Activated CD4-positive, alpha-beta T cell treated with anti-CD3 and anti-CD28 coated beads, Interleukin-2, amount 10 ng/mL, durations not matched to agents 7 days and 5 days (primary cell): ENCODE measurements at places on chromosomes 5 and 9. TPM values are rescaled to one million over a fixed set of nuclear protein-coding genes. Genes with fewer than 3 reads are reported as not detected.

Gene FTMT
- not detected for total RNA-seq

Gene SUSD3
- total RNA-seq = 81.1 TPM

Gene FBP2
- total RNA-seq = not detected

Gene PDE6A
- total RNA-seq = not detected

GRCh38 chr5:141958546-141959172, 657 bp upstream of the PCDH12 start:
- peak overlapping the region; percentile 86 for H3K27ac ChIP-seq
- H3K4me3 ChIP-seq = peak overlapping the region; percentile 65
- no peaks in the 10 kb centered on the region for H3K36me3 ChIP-seq
- no peak for DNase-seq

DNA sequence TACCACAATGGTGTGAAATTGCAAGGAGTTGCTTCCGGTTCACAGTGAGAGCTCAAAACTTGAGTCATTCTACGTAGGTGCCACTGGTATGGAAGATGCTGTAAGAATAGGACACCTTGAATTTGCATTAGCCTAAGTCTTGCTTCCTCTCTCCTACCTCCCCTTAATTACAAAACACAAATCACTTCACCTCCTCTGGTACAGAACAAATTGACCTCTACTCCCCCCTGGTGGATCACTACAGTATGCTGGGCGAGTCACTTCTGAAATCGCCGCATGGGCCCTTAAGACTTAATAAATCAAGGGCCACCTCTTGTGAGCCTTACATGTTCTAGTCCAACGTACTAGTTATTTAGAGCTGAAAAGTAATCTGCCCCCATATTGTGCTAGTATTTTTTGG, 145.3 kb upstream of the SMARCA2 start:
- DNase-seq = peak; percentile 36
- no peaks in the 10 kb centered on the region for H3K4me1 ChIP-seq
- no peaks in the 10 kb centered on the region for H3K36me3 ChIP-seq
- H3K27ac ChIP-seq = no peak overlapping the region
- no peak overlapping the region for H3K4me3 ChIP-seq

GRCh38 chr9:108551030-108551841, 304.6 kb downstream of the ACTL7B start:
- H3K36me3 ChIP-seq = no peaks in the 10 kb centered on the region
- no peak overlapping the region for H3K27ac ChIP-seq
- no peaks in the 10 kb centered on the region for H3K4me1 ChIP-seq
- no peak overlapping the region for H3K4me3 ChIP-seq

DNA sequence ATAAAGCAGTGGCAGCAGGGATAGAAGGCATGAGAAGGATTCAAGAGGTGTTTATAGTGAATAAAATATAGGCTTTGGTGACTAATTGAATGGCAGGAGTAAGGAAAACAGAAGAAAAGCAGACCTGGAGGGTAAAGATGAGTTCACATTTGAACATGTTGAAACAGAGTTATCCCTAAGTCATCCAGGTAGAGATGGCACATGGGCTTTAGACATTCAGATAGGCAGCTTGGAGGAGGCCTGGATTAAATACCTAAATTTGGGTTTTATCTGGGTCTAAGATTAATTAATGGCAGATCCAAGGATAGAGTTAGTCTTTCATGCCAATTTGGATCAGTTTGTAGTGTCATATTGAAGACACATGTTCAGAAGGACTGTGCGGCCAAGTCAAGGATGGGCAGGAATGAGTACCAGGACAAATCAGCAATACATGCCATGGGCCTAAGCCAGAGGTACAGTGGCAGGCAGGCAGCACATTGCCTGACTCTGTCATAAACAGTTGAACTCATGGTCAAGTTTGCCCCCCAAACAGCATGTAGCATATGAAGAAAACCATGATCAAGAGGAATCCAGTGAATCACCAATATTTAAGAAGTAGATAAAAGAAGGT, 115.5 kb upstream of the SLC12A2 start:
- H3K36me3 ChIP-seq = peaks cover 4% of the 10 kb centered on the region
- H3K27ac ChIP-seq = no peak overlapping the region
- no peaks in the 10 kb centered on the region for H3K27me3 ChIP-seq
- H3K4me3 ChIP-seq = no peak overlapping the region
- H3K4me1 ChIP-seq = no peaks in the 10 kb centered on the region
- no peak for DNase-seq

DNA sequence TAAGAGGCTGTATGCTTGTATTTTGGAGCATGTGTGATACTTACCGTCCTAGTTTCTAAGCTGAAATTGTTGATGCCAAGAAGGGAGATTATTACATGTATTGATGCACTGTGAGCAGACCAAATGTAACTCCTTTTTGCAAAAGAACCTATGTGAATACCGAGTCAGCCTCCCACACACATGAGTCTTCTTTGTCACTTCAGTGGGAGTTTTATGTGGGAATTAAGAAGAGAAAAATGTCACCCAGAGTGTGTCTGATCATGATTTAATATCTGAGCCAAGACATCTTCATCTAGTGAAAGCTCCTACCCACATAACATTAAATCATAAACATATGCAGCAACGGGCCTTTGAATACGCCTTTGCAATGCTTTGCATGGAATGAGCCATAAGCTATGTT, 380.3 kb upstream of the ACTBL2 start:
- H3K27me3 ChIP-seq = no peaks in the 10 kb centered on the region
- H3K4me1 ChIP-seq = no peaks in the 10 kb centered on the region
- H3K4me3 ChIP-seq = no peak overlapping the region
- DNase-seq = no peak

DNA sequence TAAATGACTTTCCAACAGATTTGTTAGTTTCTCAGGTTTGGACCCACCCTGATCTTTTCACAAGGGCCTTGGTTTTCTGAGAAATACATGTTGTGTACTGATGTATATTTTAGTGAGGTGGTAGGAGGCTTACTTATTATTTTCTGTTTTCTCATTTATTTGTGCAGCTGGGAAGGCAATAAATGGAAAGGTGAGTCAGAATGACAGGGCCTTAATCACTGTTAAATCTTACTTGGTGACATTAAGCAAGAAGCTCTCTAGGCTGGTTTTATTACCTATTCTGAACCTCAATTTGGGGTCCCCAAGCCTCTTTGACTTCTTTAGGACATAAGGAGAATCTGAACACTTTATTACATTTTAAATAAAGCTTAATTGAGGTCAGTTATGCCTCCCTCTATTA, 214.0 kb upstream of the DAB2 start:
- no peak overlapping the region for H3K4me3 ChIP-seq
- DNase-seq = no peak
- H3K36me3 ChIP-seq = no peaks in the 10 kb centered on the region

GRCh38 chr9:69471433-69471832, 146.4 kb downstream of the ENTREP1 start:
- H3K4me1 ChIP-seq = peaks cover 24% of the 10 kb centered on the region
- DNase-seq = no peak
- peaks cover 5% of the 10 kb centered on the region for H3K27me3 ChIP-seq

DNA sequence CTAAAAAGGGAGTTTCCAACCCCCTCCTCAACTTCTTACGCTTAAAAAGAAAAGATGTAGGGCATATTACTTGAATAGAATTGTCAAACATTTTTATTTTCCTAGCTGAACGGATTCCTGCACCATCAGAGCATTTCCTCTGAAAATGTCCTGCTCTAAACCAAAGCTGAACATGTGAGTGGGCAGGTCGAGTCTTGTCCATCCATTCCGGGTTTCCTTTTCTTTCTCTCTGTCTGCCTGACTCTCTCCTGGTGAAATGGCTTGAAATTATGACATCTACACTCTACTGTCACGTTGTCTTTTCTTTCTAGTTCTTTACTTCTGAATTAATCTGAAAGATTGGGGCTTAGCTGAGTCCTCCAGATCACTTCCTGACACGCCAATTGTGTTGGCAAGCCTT, 39.2 kb upstream of the PTPN3 start:
- H3K27ac ChIP-seq = no peak overlapping the region
- peaks cover 6% of the 10 kb centered on the region for H3K27me3 ChIP-seq
- H3K36me3 ChIP-seq = no peaks in the 10 kb centered on the region
- DNase-seq = no peak
- no peaks in the 10 kb centered on the region for H3K4me1 ChIP-seq

GRCh38 chr9:111356481-111357244, 26.6 kb upstream of the OR2K2 start:
- H3K36me3 ChIP-seq = peaks cover 3% of the 10 kb centered on the region
- no peak overlapping the region for H3K4me3 ChIP-seq
- H3K27me3 ChIP-seq = peaks cover 8% of the 10 kb centered on the region
- H3K27ac ChIP-seq = no peak overlapping the region
- no peaks in the 10 kb centered on the region for H3K4me1 ChIP-seq

DNA sequence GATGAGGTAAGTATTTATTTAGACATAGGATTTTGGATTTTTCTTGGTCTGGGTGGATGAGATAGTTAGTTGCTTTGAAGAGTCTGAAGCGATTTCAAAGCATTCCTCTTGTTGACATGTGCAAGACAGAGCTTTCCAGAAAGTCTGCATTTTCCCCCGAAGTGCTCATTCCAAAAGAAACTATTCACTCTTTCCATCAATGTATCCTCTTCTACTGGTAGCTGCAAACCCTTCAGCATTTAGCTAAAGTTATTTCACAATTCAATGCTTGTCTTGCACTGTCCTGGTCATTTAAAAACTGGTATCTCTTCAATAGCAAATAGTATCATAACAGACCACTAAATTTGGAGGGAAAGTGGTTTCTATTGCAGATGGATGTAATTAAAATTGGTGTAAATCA, 13.0 kb downstream of the NREP start:
- peaks cover 10% of the 10 kb centered on the region for H3K36me3 ChIP-seq
- no peaks in the 10 kb centered on the region for H3K27me3 ChIP-seq
- no peak for DNase-seq
- no peak overlapping the region for H3K27ac ChIP-seq
- peaks cover 35% of the 10 kb centered on the region for H3K4me1 ChIP-seq

DNA sequence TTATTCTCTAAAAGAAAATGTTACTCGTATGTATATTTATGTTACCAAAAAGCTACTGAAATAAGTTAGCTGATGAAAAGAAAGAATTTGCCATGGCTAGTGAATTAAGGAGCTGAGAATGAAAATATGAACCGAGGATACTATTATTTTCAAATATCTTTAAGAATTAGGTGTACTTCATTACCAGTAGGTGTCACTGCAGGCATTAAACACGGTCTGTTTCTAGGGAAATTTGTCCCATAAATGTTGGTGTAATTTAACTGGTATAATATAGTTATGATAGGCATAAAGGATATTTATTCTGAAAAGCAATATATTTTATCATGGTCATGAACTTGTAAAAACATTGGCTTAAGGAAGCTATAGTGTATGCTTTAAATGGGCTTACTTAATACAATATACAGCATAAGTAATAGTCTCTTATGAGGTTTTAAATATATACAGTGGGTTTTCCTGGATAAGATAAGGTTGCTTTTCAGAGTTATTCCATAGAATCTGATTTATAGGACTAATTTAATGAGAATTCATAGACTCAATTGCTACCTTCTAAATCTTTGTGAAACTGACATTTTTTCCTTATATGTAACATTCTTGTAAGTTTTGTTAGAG, 72.4 kb upstream of the MPDZ start:
- no peak for DNase-seq
- H3K4me1 ChIP-seq = no peaks in the 10 kb centered on the region
- no peak overlapping the region for H3K27ac ChIP-seq
- H3K36me3 ChIP-seq = no peaks in the 10 kb centered on the region
- H3K4me3 ChIP-seq = no peak overlapping the region
- no peaks in the 10 kb centered on the region for H3K27me3 ChIP-seq
